ENCODE measurements at places on chromosomes 6 and 20.

GRCh38 chr6:156934069-156934460, 156.9 kb downstream of the ARID1B start:
- H3K27me3 ChIP-seq, result no peaks in the 10 kb centered on the region
- H3K4me1 ChIP-seq, result peaks cover 92% of the 10 kb centered on the region
- peaks cover 18% of the 10 kb centered on the region for H3K36me3 ChIP-seq
- DNase-seq, result no peak

DNA sequence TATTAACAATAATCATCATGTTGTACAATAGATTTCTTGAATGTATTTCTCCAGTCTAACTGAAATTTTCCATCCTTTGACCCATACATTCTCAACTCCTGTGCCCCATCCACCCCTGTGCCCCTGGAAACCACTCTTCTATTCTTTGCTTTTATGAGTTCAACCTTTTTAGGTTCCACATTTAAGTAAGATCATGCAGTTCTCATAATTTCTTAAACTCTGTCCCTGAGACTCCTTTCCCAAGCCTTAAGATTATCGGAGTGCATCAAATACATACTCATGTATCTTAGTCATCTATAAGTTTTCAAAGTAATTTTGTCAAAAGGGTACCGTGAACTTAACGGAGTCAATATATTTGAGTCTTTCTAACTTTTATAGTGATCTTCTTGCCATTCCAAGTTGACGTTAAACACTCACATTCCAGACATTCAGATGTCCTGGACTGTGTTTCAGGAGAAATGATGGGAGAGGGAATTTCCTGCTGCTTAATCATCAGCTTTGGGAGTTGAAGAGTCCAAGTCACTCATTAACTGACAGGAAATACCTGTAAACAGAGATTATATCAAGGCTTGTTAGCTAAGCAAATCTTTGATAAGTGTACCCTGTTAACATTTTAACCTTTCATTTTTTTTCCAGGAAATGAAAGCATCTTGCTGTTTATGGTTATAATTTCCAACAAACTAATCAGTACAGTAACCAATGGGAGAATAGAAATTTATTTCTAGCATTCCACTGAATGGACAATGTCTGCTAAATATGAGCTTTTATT, 73.3 kb downstream of the ADGRG6 start:
- no peaks in the 10 kb centered on the region for H3K27me3 ChIP-seq
- H3K27ac ChIP-seq, result no peak overlapping the region
- no peaks in the 10 kb centered on the region for H3K36me3 ChIP-seq
- no peaks in the 10 kb centered on the region for H3K4me1 ChIP-seq

DNA sequence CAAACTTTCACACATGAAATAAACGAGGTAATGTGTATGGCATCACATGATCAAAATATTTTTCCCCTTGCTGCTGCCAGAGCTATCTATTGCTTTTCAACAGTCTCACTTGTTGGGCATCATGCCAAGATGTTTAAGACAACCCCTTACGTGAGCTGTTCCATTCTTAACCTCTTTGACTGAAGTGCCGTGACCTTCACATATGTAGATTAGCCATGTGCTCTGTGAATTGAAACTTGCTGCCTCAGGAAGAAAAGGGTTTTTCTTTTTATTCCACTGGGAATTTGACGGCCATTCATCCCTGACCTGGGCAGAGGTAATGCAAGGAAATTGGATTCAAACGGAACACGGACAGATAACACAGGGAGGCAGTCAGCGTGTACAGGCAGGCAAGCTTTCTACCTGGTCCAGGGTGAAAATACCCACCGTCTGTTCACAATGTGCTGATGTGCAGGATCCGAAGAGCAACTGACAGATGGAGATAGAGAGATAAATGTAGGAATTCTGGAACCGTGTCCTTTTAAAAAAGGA, 14.2 kb downstream of the ARID1B start:
- no peaks in the 10 kb centered on the region for H3K36me3 ChIP-seq
- H3K4me3 ChIP-seq, result peak overlapping the region; percentile 22
- peak; percentile 82 for DNase-seq
- no peaks in the 10 kb centered on the region for H3K27me3 ChIP-seq
- H3K4me1 ChIP-seq, result peaks cover 100% of the 10 kb centered on the region

DNA sequence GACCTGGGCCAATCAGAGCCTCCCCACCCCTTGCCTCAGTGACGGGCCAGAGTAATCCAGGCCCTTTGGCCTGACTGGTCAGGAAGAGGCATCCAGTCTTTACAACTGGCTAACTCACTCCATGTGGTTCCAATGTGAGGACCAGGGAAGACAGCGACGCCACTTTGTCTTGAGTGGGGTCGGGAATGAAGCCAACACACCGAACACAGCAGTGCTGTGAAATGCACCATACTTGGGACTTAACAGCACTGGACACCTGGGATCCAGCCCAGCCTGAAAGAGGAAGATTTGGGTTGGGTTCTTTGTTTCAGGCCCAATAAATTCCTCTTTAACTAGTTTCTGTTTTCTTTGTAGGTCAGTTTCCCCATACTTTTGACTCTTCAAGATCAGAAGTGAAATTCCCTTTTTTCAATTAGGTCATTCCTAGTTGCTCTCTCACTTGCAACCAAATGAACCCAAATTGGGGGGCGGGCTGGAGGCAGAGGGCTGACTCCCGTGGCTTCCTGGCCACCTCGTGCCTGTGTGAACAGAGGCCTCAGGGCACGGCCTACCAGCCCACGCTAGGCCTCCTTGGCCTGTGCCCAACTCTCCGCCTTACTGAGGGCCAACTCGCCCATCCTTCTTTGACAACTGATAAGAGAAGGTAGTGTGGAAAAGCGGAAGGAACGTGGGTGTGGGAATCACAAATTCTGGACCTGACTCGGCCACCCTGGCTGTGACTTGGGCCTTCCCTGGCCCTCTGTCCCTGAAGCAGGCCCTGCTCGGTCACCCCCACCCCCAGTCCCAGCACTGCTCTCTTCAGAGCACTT, 17.1 kb downstream of the SULF2 start:
- DNase-seq, result no peak
- no peaks in the 10 kb centered on the region for H3K4me1 ChIP-seq
- no peaks in the 10 kb centered on the region for H3K27me3 ChIP-seq
- H3K4me3 ChIP-seq, result no peak overlapping the region
- no peak overlapping the region for H3K27ac ChIP-seq

- H3K4me1 ChIP-seq, result peaks cover 4% of the 10 kb centered on the region
- H3K4me3 ChIP-seq, result no peak overlapping the region
- H3K27me3 ChIP-seq, result no peaks in the 10 kb centered on the region
- DNase-seq, result no peak
- no peak overlapping the region for H3K27ac ChIP-seq
Observed at GRCh38 chr20:5688431-5688972, 61.7 kb upstream of the SHLD1 start.

- H3K27me3 ChIP-seq, result no peaks in the 10 kb centered on the region
- H3K36me3 ChIP-seq, result no peaks in the 10 kb centered on the region
- H3K4me1 ChIP-seq, result peaks cover 29% of the 10 kb centered on the region
- H3K4me3 ChIP-seq, result no peak overlapping the region
- H3K27ac ChIP-seq, result no peak overlapping the region
Observed at GRCh38 chr20:20457392-20458126, 89.7 kb downstream of the INSM1 start.

GRCh38 chr6:33926451-33926850, 122.6 kb upstream of the MLN start:
- H3K27ac ChIP-seq, result no peak overlapping the region
- peak; percentile 75 for DNase-seq
- no peaks in the 10 kb centered on the region for H3K36me3 ChIP-seq
- peaks cover 14% of the 10 kb centered on the region for H3K4me1 ChIP-seq
- no peak overlapping the region for H3K4me3 ChIP-seq

DNA sequence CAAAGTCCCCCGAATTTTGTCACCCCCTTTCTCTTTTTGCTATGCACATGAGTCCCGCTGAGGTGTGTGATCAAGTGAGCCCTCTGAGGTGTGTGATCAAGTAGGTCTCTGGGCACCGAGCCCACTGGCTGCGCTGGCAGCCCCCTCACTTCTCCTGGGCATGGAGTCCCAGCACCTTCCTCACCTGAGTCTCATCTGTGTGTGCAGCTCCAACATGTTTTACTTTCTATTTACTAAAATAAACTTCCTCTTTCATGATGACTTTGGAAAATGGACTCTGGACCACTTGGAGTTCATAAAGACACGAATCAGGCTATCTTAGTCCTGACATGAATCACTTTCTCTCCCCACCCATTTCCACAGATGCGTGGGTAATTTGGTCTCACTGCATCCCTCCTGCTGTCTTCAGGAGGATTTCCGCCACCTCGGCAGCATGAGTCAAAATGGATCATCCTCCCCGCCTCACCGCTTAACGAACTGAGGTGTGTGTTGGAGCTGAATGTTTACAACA, 39.8 kb downstream of the PRDM1 start:
- no peaks in the 10 kb centered on the region for H3K27me3 ChIP-seq
- no peaks in the 10 kb centered on the region for H3K36me3 ChIP-seq
- H3K27ac ChIP-seq, result no peak overlapping the region

- H3K36me3 ChIP-seq, result no peaks in the 10 kb centered on the region
- no peak for DNase-seq
- H3K4me1 ChIP-seq, result peaks cover 5% of the 10 kb centered on the region
- H3K27me3 ChIP-seq, result no peaks in the 10 kb centered on the region
- H3K4me3 ChIP-seq, result no peak overlapping the region
Observed at GRCh38 chr6:90095145-90095544, 200.9 kb downstream of the GJA10 start.

- DNase-seq, result no peak
- H3K4me1 ChIP-seq, result peaks cover 5% of the 10 kb centered on the region
- no peaks in the 10 kb centered on the region for H3K27me3 ChIP-seq
- no peaks in the 10 kb centered on the region for H3K36me3 ChIP-seq
- H3K27ac ChIP-seq, result no peak overlapping the region
Observed at GRCh38 chr6:71114986-71115385, 158.1 kb upstream of the B3GAT2 start.

DNA sequence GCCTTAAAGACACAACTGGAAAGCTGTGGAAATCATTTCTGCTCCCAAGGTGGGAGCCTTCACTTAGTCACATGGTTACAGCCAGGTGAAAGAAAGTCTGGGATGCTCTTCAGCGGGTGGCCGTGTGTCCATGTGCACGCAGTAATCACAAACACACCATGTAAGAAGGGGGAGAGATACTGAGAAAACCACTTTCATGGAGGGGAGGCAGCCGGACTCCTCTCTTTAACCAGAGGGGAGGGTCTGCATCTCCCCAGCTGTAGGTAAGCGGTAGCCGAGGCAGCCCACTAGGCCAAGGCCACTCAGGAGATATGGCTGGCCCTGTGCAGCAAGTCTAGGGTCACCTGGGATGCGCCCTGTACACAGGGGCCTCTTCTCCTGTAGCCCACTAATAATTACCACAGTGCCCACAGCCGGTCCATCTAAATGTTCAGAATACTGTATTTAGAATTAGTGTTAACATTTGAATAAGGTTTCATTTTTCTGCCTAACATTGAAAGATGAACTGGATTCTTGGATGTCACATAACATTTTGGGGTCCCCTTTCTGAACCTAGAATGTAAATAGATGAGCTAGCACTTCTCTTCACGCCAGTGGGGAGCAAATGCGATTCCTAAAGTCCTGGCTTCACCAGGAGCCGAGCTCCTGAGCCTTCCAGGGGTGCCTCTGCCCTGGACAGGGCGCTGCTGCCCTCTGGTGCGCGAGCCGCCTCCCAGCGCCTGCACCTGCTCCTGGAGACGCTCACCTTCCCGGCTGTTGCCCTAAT, 15.9 kb downstream of the GPR31 start:
- peak; percentile 66 for DNase-seq
- 0 out of 2 replicates have a peak, but pooled peaks cover 3% of the 10 kb centered on the region for H3K27me3 ChIP-seq
- no peak overlapping the region for H3K27ac ChIP-seq
- peaks cover 7% of the 10 kb centered on the region for H3K4me1 ChIP-seq
- H3K4me3 ChIP-seq, result no peak overlapping the region

GRCh38 chr6:154888421-154889295, 106.5 kb upstream of the TIAM2 start:
- H3K4me1 ChIP-seq, result no peaks in the 10 kb centered on the region
- H3K4me3 ChIP-seq, result no peak overlapping the region
- no peak overlapping the region for H3K27ac ChIP-seq
- H3K36me3 ChIP-seq, result no peaks in the 10 kb centered on the region

GRCh38 chr20:43404878-43405277, 52.8 kb upstream of the SRSF6 start:
- H3K27me3 ChIP-seq, result no peaks in the 10 kb centered on the region
- peak; percentile 66 for DNase-seq
- H3K4me3 ChIP-seq, result no peak overlapping the region
- H3K36me3 ChIP-seq, result no peaks in the 10 kb centered on the region
- peaks cover 31% of the 10 kb centered on the region for H3K4me1 ChIP-seq
- H3K27ac ChIP-seq, result no peak overlapping the region

- no peaks in the 10 kb centered on the region for H3K27me3 ChIP-seq
- no peak for DNase-seq
- H3K4me3 ChIP-seq, result no peak overlapping the region
- no peak overlapping the region for H3K27ac ChIP-seq
Observed at GRCh38 chr20:50053362-50054230, 59.4 kb downstream of the UBE2V1 start.

DNA sequence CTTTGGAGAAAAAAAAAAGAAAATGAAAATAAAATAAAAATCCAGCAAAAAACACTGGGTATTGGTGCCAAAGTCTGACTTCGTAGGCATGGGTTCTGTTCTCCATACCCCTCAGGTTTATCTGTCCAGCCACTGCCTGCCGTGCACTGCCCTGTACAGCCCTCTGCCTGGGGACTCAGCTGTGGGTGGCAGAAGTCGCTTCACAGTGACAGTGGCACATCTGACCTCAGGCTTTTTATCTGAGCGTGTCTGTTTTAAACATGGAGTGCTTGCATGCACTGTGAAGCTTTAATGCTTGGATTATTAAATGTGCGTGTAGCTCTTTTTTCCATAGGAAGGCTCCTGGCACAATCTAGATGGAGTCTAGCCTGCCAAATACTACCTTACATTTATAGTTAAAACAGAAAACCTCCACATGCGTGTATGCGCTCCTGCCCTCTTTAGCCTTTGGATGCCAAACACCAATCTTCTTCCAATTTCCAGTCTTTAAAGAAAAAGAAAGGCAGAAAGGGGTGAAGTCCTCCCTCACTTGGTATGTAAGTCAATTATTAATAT, 375.5 kb downstream of the UTRN start:
- H3K27ac ChIP-seq, result no peak overlapping the region
- no peak for DNase-seq
- no peaks in the 10 kb centered on the region for H3K36me3 ChIP-seq

- DNase-seq, result no peak
- no peak overlapping the region for H3K4me3 ChIP-seq
- H3K36me3 ChIP-seq, result no peaks in the 10 kb centered on the region
- H3K27me3 ChIP-seq, result no peaks in the 10 kb centered on the region
Observed at GRCh38 chr6:766625-767024, 73.7 kb upstream of the EXOC2 start.

Data from Karpas-422 (cell line).